ENCODE measurements at places on chromosomes 2 and 18. TPM values are rescaled to one million over a fixed set of nuclear protein-coding genes. Genes with fewer than 3 reads are reported as not detected.

The TUBB6 gene
- 800 TPM for total RNA-seq

The PRKAG3 gene
- not detected for total RNA-seq

The LOXL3 gene
- total RNA-seq: 19.8 TPM

The PLGLB2 gene
- not detected for total RNA-seq

The POU3F3 gene
- 0.21 TPM for total RNA-seq

The PNPT1 gene
- 4.2 TPM for total RNA-seq

The ITGA4 gene
- total RNA-seq: 6.6 TPM

The CRYGC gene
- total RNA-seq: not detected

The BOLL gene
- not detected for total RNA-seq

The M1AP gene
- total RNA-seq: not detected

The SLC8A1 gene
- 5.6 TPM for total RNA-seq

The ALLC gene
- total RNA-seq: not detected

The TMEM131 gene
- total RNA-seq: 20.0 TPM

GRCh38 chr18:51726614-51727013 lies 529.1 kb upstream of the MEX3C start:
- no peaks in the 10 kb centered on the region for H3K27me3 ChIP-seq

GRCh38 chr2:69307579-69308064 lies 79.4 kb downstream of the GFPT1 start:
- no peaks in the 10 kb centered on the region for H3K36me3 ChIP-seq
- peak overlapping the region; percentile 82 for H3K27ac ChIP-seq
- peaks cover 42% of the 10 kb centered on the region for H3K4me1 ChIP-seq
- no peaks in the 10 kb centered on the region for H3K27me3 ChIP-seq
- peak overlapping the region; percentile 64 for H3K4me3 ChIP-seq
- DNase-seq: no peak

DNA sequence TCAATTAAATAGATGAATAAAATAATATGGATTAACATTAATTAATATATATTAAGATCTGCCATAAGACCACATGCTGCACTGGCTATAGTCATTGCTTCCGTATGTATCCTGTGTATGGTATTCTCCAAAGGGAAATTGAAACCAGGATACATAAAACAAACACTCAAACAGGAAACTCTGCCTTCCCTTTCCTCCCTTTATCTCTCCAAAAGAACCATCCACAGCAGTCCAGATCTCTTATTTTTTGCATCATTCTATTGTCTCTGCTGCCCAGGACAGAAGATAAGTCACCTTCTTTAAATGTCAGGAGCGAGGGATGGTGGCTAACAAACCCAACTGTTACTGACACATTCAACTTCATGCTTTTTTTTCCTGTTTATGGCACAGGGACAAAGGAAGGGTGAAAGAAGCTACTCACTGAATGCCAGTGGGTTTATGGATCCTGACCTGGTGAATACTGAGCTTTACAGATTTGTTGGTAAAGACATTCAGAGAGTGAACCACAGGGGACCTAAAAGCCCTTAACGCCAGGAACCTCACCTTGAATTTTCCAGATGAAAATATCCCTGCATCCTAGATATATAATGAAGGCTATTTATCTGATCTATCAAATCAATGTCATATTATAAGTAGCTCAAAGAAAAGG lies 67.5 kb downstream of the CSRNP3 start:
- H3K4me1 ChIP-seq: no peaks in the 10 kb centered on the region
- no peaks in the 10 kb centered on the region for H3K36me3 ChIP-seq
- H3K4me3 ChIP-seq: no peak overlapping the region
- no peak overlapping the region for H3K27ac ChIP-seq

DNA sequence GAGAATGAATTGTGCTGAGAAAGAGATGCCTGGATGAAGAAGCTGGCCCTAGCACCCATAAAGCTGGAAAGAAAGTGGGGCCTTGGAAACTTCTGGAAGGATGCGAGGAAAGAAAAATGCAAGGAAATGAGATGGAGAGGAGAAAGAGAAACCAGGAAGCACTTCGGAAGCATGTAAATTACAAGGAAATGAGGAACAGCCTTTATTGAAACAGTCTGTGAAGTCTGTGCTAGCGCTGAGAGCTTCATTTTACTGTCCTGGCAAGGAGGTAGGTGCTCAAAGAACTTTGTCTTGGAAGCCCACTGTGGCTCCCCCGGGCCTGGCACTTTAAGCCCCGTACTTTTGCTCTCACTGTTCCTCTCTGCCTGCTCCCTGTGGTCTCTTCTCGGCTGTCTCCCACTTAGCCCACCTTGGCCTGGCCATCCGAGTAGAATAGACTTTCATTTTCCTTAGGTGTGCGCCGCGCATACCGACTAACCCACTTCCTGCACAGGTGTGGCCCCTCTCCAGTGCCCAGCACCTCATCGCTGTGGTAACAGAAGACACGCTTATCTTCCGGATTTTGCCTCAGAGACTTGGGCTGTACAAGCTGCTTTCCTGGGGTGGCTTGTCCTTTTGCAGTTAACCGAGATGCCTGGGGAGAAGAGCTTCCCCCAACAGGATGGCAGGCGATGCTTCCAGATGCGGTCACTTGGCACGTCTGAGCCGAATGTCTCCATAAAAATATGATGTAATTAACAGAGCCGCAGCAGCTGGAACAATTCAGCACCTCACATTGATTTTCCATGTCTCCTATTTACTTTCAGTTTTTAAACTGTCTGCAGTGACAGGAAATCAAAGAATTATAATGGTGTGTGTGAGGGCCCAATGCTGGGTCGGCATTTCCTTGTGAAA lies 199.6 kb downstream of the HRH4 start:
- H3K27ac ChIP-seq: no peak overlapping the region
- no peaks in the 10 kb centered on the region for H3K27me3 ChIP-seq
- no peaks in the 10 kb centered on the region for H3K4me1 ChIP-seq
- peak; percentile 65 for DNase-seq
- H3K36me3 ChIP-seq: no peaks in the 10 kb centered on the region

DNA sequence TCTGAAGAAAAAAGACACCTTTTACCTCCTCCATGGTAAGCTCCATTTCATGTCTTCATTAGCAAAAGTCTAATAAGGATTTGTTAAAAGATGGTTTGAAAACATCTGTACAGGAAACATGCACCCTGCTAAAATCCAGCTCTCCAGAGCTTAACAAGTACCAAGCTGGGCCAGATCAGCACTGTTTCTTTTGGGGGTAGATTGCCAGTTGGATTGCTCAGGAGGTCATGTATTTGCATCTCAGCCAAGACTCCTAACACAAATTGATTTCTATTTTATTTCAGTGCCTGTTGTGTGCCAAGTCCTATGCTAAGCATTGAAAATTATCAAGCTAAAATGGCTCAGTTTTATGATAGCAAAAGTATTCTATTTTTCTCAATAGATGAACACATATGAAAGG lies 3.4 kb upstream of the TMEM182 start:
- H3K36me3 ChIP-seq: no peaks in the 10 kb centered on the region
- no peak for DNase-seq
- H3K27ac ChIP-seq: no peak overlapping the region
- H3K27me3 ChIP-seq: no peaks in the 10 kb centered on the region
- H3K4me3 ChIP-seq: no peak overlapping the region
- H3K4me1 ChIP-seq: no peaks in the 10 kb centered on the region

GRCh38 chr2:241760301-241760771 lies 16.3 kb upstream of the GAL3ST2 start:
- DNase-seq: no peak
- no peak overlapping the region for H3K27ac ChIP-seq
- no peaks in the 10 kb centered on the region for H3K4me1 ChIP-seq
- peaks cover 39% of the 10 kb centered on the region for H3K36me3 ChIP-seq
- H3K27me3 ChIP-seq: no peaks in the 10 kb centered on the region
- no peak overlapping the region for H3K4me3 ChIP-seq

DNA sequence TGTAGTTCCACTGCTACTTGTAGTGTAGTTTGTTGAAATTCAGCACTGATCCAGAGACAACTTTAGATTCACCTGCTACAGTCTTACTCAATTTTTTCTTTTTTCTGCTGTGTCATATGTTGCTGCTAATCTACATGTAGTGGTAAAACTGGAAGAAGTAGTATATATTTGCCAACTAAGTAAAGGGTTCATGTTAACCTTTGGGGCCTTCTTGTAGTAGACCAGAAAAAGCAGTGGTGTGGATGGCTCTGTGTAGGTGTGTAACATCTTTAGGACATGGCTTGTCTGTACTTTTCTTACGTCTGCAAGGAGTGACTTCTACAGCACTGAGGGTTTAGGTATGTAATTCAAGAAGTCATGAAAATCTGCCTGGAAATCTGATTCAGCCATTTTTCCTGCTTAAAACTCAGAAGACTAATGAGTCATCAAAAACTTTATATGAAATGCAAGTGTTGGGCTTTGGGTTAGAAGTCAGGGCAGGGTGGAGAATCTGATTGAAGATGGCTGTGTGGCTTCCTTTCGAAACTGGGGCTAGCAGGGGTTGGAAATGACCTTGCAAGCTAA lies 8.4 kb downstream of the PTPRM start:
- no peak overlapping the region for H3K27ac ChIP-seq
- DNase-seq: no peak
- peaks cover 15% of the 10 kb centered on the region for H3K4me1 ChIP-seq
- H3K4me3 ChIP-seq: no peak overlapping the region
- no peaks in the 10 kb centered on the region for H3K36me3 ChIP-seq
- no peaks in the 10 kb centered on the region for H3K27me3 ChIP-seq

DNA sequence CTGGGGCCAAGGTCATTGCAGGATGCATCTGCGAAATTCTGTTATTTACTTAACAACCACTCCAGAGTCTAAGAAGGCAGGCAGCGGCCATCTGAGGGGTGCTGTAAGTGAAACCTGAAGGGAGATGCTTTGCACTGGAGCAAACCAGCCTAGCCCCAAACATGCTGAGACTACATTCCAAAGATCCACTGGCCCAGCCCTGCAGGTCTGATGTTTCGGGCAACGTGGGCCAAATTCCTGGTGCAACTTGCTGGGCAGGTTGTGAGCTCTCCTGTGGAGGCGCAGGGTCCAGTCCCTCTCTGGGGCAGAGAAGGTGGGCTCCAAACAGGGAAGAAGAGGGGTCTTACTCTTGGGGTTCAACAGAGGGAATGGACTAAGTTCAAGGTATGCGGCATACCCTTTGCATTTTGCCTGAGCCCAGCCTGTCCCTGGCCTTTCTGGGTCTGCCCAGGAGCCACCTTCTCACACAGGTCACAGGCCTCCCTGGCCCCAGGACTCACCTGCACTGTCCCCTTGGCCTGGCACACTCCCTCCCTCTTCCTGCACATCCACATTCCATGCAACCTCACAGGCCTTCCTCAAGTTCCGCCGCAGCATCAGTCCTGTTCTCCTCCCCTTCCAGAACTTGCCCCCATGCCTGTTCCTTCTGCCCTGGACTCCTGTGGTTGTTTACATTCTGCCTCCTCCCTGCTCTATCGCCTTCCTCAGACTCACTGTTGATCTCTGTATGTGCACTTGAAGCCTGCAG lies 5.1 kb upstream of the MAL start:
- no peaks in the 10 kb centered on the region for H3K36me3 ChIP-seq
- no peak for DNase-seq
- H3K27me3 ChIP-seq: no peaks in the 10 kb centered on the region
- H3K4me1 ChIP-seq: no peaks in the 10 kb centered on the region
- no peak overlapping the region for H3K4me3 ChIP-seq

DNA sequence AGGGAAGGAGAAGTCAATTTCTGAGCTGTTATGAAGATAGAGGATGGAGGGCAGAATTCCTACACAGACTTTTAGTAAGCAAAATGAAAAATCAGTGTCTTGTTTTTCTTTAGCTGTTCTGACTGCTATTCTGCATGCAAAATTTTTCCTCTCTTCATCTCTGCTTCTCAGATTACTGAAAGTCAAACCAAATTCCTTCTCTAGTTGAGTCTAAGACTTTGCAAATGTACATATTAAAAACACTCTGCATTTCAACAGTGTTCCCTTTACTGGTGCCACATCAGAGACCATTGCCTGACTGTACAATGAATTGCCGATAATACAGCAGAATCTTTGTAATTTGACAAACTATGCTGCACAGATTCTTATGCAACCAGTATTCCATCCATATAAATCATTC lies 198.8 kb downstream of the EXOC6B start:
- H3K36me3 ChIP-seq: no peaks in the 10 kb centered on the region
- no peak overlapping the region for H3K4me3 ChIP-seq
- H3K27me3 ChIP-seq: no peaks in the 10 kb centered on the region
- H3K4me1 ChIP-seq: no peaks in the 10 kb centered on the region

DNA sequence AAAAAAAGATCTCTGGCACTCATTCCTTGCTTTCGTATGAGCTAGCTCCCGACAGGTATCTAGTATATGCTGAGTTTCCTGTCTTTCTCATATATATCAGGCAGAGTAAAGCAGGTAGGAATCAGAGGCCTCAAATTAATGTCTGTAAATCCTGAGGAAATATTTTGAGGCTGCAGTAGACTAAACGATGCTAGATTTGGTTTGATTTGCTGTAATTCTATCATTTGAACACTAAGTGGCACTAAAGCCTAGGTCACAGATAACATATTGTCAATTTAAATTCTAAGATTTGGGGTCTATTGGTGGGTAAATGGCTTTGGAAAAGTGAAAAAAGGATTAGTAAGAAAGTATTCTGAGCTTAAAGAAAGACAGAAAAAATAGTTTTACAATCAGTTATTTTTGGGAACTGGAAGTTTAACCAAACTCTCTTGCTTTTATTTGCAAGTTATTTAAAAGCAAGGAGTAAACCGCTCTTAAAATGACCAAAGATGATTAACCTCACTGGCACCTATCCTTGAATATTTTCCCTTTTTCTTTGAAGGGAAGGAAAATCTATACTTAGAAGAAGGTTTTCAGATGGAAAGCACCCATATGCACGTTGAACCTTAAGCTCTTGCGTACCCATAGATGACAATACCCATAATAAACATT lies 37.6 kb upstream of the SLC4A10 start:
- no peak for DNase-seq
- no peaks in the 10 kb centered on the region for H3K4me1 ChIP-seq
- no peak overlapping the region for H3K27ac ChIP-seq
- H3K4me3 ChIP-seq: no peak overlapping the region

DNA sequence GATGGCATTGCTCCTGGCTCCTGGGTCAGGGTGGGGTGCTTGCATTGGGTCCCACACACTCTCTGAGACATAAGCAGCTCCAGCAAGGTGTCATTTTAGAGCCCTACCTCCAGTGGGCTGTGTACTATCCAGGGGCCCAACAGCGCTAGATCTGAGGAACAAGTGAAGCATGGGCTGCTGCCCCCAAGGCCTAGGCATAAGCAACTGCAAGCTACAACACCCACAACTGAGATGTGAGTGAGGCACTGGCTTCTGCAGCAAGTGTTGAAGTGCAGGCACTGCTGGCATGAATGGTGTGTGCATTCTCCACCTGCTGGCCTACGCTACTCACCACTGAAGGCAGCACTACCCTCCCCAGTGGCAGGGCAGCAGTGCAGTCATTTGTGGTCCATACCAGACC lies 81.0 kb upstream of the STK39 start:
- H3K36me3 ChIP-seq: no peaks in the 10 kb centered on the region
- H3K27ac ChIP-seq: no peak overlapping the region
- H3K4me3 ChIP-seq: no peak overlapping the region
- no peak for DNase-seq

GRCh38 chr18:26893996-26894395 lies 28.5 kb upstream of the AQP4 start:
- no peak overlapping the region for H3K27ac ChIP-seq
- H3K36me3 ChIP-seq: no peaks in the 10 kb centered on the region
- no peak overlapping the region for H3K4me3 ChIP-seq
- DNase-seq: no peak
- H3K27me3 ChIP-seq: no peaks in the 10 kb centered on the region
